ENCODE measurements at places on chromosomes 1 and 21.

DNA sequence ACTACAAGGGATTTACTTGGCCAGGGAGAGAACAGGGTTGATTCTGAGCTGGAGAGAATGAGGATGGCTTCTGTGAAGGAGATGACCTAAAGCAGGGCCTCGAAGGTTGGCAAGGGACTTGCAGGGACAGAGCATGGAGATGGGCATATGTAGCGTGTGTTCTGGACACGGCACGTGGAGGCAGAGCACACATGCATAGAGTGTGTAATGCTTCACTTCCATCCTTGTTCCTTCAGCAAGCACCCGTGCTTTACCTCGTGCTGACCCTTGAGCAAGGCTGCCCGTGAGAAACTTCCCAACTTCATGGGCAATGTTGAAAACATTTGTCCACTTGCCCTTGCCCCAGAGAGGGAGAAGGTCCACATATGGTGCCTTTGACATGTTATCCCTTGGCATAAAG is 33.1 kb downstream of the NFIA start:
- no peak for DNase-seq

GRCh38 chr1:15974855-15975254 is 1.0 kb downstream of the ZBTB17 start:
- no peak for DNase-seq

DNA sequence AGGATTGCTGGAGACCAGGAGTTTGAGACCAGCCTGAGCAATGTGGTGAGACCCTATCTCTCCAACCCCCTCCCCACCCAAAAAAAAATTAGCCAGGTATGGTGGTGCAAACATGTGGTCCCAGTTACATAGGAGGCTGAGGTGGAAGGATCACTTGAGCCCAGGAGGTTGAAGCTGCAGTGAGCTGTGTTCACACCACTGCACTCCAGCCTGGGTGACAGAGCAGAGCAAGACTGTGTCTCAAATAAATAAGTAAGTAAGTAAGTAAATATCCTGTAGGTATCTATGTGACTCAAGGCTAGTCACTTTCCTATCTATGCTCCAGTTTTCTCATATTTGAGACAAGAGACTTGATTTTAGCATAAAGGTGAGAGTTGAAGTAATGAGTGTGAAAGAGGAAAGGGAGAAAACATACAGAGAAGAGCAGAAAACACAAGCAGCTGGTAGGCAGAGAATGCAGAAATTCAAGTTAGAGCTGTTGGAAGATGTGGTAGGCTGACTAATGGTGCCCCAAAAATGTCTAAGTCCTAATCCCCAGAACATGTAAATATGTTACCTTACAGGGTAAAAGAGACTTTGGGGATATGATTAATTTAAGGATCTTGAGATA is 7.5 kb downstream of the PPP1R12B start:
- DNase-seq = no peak

DNA sequence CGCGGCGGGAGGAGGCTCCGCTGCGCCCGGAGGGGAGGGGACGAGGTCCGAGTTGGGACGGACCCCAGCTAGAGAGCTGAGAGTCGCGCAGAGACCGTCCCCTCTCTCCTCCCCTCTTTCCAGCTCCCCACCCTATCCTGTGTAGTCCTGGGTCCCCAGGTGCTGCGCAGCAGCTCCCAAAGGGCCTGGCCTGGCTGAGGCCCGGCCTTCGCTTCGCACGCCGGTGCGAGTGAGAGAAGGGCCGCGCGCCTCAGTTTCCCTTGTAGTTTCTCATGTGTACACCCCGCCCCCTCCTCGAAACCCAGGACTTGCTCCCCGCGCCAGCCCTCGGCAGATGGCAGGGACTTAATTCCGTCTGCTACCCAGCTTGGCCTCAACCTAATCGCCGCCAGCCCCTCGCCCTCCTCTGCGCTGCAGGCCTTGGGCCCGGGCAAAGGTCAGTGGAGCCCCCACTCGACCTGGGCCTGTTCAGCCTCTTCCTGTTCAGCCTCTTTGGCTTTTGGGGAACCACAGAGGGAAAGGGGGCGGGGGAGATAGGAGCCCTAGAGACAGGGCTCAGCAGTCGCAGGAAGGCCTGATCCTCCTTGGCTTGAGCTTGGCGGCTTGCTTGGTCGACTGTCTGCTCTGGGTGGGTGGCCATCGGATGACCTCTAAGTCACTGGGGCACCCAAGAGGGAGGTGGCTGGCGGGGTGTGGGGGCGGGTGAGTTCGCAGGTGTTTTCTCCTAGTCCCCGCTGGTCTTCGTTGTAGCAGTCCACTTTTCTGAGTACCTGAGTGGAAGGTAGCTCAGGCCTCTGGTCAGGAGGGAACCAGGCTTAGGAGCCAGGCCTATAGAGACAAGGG is 1.0 kb downstream of the ZNF687 start:
- peak; percentile 23 for DNase-seq

- no peak for DNase-seq
These were observed 86.3 kb downstream of the RERE start for GRCh38 chr1:8731162-8731561.

- no peak for DNase-seq
These were observed 47.1 kb downstream of the STX6 start for GRCh38 chr1:180975551-180975950.

- no peak for DNase-seq
These were observed 4.4 kb downstream of the POU3F1 start for GRCh38 chr1:38041936-38042834.

DNA sequence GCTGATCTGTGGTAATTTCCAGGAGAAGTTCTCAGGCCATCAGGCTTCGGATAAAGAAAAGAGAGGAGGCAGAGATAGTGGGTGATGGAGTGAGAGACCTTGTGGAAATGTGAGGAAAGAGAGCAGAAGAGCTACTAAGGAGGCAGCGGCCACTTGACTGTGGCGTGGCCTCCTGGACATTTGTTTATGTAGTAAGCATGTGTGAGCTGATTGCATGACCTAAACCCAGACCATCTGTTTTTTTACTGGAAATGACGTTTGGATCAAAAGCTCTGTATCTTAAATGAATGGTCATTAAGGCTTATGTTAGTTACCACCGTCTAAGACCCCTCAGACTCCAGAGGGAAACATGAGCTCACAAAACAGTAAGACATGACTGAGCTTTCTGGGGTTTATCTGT is 13.6 kb downstream of the ATP1B1 start:
- no peak for DNase-seq

GRCh38 chr1:46489169-46489637 is 433 bp upstream of the DMBX1 start:
- peak; percentile 12 for DNase-seq

DNA sequence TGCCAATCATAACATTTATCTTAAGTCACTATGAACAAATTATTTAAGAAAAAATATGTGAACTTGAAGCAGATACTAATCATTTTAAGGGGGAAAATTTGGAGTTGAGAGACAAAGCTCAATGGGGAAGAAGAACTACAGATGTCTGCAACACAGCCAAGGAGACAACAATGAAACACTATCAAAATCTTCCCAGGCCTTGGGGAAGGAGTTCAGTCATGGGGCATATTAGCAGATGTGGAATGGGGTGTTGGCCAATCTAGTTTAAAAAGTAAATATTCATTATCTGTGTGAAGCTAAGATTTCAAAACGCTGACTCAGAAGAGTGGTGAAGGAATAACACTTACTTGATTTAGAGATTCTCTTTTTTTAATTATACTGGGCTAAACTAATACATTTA is 671.6 kb upstream of the ZP4 start:
- no peak for DNase-seq

GRCh38 chr1:2530513-2531361 is 674 bp upstream of the HES5 start:
- peak; percentile 28 for DNase-seq

DNA sequence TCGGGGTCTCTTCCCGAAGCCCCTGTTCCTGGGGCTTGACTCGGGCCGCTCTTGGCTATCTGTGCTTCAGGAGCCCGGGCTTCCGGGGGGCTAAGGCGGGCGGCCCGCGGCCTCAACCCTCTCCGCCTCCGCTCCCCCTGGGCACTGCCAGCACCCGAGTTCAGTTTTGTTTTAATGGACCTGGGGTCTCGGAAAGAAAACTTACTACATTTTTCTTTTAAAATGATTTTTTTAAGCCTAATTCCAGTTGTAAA is 158.7 kb downstream of the RUNX1 start:
- DNase-seq = no peak

DNA sequence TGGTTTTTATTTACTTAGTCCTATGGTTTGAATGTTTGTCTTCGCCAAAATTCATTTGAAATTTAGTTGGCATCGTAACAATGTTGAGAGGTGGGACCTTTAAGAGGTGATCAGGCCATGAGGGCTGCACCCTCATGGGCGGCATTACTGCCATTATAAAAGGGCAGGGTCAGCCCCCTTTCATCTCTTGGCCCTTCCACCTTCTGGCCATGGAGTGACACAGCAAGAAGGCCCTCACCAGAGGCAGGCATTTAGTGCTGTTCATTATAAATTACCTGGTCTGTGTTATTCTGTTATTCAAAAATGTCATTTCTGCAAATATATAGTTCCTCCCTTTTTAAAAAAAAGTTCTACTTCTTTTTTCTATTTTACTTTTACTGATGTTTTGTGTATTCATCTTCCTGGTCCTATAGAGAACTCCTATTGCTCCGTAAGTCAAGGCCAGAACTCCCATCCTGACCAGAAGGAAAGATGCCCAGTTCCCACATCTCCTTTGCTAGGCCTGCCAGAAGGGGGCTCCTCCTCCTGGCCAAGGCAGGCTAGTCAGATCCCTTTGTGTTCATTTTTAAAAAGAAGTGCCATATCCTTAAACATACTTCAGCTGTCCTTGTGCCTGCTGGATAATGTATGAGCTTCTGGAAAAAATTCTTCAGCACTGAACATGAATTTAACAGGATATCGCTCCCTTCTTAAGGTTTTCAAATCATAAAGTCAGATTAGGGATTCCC is 10.0 kb upstream of the LBR start:
- peak; percentile 21 for DNase-seq

DNA sequence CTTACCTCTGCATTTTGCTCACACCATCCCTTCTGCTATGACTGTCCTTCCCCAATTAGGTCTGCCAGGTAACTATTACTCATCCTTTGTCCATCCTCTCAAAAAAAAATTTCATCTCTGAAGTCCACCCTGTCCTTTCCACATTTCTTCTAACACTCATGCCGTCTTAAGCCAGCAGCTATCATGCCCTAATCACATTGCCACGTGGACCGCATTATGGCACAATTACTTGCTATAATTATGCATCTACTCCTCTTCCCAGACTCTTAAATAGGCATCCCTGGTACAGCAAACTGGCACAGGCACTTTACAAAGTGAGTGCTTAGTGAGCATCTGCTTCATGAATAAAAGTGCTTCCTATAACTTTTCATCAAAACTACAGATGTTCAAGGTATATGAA is 295.4 kb upstream of the ESRRG start:
- DNase-seq = no peak

GRCh38 chr1:218164930-218165700 is 120.0 kb upstream of the RRP15 start:
- DNase-seq = peak; percentile 3

- no peak for DNase-seq
These were observed 36.5 kb downstream of the LRRC8C start for GRCh38 chr1:89669441-89669840.

- DNase-seq = peak; percentile 76
These were observed 788 bp upstream of the TXNIP start for GRCh38 chr1:145997016-145997717.

GRCh38 chr1:9128166-9128519 is 759 bp downstream of the GPR157 start:
- peak; percentile 25 for DNase-seq

- DNase-seq = no peak
These were observed 217.0 kb downstream of the RWDD3 start for GRCh38 chr1:95451054-95451453.

DNA sequence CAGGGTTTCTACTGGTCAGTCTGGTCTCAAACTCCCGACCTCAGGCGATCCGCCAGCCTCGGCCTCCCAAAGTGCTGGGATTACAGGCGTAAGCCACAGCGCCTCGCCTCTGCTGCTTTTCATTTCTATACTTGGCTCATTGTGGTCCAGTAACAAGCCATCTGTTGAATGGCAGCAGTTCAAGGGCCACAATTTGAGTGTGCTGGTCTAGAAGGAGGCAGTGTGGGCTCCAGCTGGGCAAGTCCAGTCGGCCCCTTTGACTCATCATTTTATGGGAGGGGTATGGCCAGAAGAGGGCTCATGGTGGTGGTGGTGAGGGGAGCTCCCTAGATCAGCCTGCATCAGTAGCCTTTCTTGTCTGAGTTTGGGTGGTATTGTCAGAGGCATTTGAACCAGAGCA is 33.2 kb downstream of the ATP8B2 start:
- DNase-seq = no peak

- DNase-seq = no peak
These were observed 2.0 kb downstream of the CAPN9 start for GRCh38 chr1:230749150-230749549.

- peak; percentile 59 for DNase-seq
These were observed 431 bp downstream of the MAP1LC3C start for GRCh38 chr1:241998412-241998921.

- DNase-seq = no peak
These were observed 776 bp upstream of the CADM3 start for GRCh38 chr1:159170639-159171038.

DNA sequence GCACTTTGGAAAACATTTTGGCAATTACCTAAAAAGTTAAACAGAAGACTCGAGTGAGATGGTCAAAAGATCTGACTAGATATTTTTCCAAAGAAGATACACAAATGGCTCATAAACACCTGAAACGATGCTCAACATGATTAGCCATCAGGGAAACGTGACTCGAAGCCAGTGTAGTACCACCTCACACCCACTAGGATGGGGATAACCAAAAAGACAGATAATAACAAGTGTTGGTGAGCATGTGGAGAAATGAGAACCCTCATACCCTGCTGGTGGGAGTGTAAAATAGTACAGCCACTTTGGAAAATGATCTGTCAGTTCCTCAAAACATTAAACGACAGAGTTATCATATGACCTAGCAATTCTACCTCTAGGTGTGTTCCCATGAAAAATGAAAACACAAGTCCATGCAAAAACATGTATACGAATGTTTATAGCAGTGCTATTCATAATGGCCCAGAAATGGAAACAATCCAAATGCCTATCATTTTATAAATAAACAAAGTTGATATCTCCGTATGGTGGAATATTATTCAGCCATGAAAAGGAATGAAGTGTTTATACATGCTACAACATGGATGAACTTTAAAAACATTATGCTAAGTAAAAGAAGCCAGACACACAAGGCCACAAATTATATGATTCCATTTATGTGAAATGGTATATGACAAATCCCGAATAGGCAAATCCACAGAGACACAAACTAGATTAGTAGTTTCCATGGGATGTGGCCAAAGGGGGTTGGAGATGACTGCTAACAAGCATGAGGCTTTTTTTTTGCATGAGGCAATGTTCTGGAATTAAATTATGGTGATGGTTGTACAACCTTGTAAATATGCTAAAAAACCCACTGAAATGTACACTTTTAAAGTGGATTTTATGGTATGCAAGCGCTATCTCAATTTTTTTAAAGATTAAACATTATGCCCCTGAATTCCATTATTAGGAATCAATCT is 625.3 kb downstream of the KIF26B start:
- DNase-seq = no peak

- DNase-seq = no peak
These were observed 27.8 kb downstream of the ASAP3 start for GRCh38 chr1:23456226-23456625.

GRCh38 chr1:184791550-184791900 is 36.9 kb upstream of the EDEM3 start:
- no peak for DNase-seq

GRCh38 chr1:248862695-248862997 is 3.8 kb upstream of the ZNF692 start:
- DNase-seq = no peak

GRCh38 chr1:53465023-53465957 is 6.1 kb downstream of the DMRTB1 start:
- DNase-seq = no peak
